ENCODE measurements at places on chromosomes 13 and 19.

GRCh38 chr13:71864094-71864985, 2.7 kb downstream of the DACH1 start:
- no peak for DNase-seq

DNA sequence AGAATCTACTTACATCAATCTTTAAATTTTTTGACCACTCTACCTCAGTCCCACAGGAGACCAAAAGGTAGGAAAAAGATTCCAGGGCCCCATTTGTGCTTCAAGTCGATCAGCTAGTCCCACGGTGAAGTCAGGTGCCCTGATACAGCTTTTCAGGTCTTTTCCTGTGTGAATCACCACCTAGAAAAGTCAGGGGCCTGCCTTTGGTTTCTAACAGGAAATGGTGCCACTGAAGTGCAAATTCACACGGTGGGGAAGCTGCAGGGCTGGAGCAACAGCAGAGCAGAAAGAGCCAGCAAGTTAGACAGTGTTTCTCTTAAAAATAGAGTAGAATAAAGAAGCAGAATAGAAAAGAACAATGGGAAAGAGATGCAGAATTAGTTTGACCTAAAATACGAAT, 107.5 kb downstream of the KLF12 start:
- DNase-seq, result peak; percentile 24

- no peak for DNase-seq
Observed at GRCh38 chr19:19423322-19423721, 17.8 kb downstream of the GATAD2A start.

- DNase-seq, result no peak
Observed at GRCh38 chr19:18412610-18413239, 6.5 kb upstream of the SSBP4 start.

- DNase-seq, result peak; percentile 65
Observed at GRCh38 chr19:35903550-35904179, 1.3 kb downstream of the HCST start.

- no peak for DNase-seq
Observed at GRCh38 chr13:24076109-24076508, 84.4 kb upstream of the SPATA13 start.

GRCh38 chr19:15154002-15154612, 46.7 kb downstream of the NOTCH3 start:
- no peak for DNase-seq

DNA sequence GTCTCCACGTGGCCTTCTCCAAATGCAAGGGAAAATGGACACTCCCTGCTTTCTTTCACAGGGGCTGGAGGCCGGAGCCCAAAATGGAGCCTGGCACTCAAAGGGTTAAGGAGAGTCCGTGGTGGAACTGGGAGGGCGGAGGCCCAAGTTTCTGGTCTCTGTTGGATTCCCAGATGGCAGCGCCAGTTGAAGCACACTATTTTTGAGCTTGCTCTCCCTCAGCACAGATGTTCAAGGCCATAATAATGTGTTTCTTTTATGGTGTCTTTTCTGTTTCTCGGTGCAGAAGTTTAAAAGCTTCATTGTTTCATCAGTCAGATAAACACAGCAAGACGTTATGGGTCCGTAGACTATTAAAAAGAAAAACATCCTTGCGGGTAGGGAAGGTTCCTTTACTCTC, 67.6 kb downstream of the TNFRSF19 start:
- no peak for DNase-seq
